Activated CD4-positive, alpha-beta T cell treated with anti-CD3 and anti-CD28 coated beads for 24 hours (primary cell): ENCODE measurements at places on chromosomes 7 and 10.

- DNase-seq, result no peak
Observed at GRCh38 chr10:19848226-19848985, 32.2 kb downstream of the PLXDC2 start.

DNA sequence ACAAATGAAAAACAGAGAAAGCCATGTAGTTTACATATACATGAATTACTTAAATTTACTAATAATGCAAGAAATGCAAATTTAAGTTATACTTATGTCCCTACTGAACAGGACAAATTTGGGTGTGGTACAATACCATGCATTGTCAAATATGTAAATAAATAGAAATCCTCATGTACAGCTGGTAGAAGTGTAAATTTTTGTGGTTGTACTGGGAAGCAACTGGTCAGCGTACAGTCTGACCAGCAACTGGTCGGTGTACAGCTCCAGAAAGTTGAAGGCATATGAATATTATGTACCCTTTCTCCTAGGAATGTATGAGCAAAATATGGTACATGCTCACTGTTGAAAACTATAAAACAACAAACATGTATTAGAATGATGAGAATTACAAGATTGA, 93.9 kb upstream of the TMEM106B start:
- DNase-seq, result no peak

DNA sequence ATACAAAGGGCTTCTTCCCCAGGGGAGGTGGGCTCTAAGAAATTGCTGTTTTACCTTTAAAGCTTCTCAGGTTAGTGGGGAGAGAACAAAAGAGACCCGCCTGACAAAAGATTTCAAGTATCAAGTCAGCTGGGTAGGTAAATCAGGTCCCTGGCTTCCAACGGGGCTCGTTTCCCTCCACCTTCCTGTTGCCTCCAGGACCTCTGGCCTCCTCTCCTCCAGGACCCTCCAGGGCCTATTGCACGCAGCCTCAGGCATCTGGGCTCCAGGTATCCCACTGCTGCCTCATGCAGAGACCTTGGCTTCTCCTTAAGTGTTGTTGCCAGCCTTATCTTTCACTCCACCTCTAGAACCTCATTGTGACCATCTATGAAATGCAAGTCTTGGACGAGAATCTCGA, 2.9 kb downstream of the BNIP3 start:
- DNase-seq, result no peak

DNA sequence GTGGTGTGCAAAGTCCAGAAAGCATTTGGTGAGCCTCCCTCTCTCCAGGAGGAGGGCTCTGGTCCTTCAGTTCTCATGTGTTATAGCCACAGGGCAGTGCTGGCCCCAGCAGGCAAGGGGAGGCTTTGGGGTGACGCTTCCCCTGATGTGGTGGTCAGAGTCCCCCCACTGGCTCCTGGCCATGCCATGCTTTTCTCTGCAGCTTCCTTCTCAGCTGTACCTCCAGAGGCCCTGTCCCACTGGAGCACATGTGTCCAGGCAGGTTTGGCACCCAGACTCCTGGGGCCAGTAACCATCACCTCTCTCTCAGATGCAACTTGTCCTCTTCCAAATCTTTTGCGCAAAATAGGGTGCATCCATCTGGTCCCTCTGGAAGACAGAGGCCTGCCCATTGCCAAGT, 233.0 kb upstream of the ZNF32 start:
- DNase-seq, result no peak

DNA sequence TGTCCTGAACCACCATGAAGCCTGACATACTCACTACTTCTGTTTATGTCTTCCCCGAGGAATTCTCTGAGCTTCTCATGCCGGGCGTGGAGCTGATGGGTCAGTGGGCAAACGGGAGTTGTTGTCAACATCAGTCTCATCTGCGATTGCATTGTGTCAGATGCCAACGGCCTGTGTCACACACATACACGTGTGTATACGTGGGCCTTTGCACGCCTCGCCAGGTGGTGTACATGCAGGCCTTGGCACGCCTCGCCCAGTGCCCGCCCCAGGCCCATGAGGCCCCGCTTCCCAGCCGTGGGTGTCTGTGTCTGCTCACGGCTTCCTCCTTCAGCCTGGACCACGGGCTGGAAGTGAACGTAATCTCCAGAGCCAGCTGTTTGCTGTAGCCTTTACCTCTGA, 7.5 kb upstream of the CSGALNACT2 start:
- DNase-seq, result no peak
